ENCODE measurements at places on chromosomes 12 and 14.
A peak's percentile ranks its signal among the peaks of the same experiment; 100 is the strongest.

DNA sequence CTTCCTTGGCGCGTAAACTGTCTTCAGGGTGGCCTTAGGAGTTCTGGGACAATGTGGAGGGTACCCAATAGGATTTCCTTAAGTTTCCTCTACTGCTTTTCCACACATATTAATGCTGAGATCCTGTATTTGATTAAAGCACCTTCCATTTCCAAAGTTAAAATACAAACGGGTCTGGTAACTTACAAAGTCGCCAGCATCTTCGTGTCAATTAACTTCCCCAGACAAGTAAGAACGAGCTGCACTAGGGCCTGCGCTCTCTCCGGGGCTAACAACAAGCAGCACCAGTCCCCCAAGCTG, 130.9 kb downstream of the NDUFA12 start:
- no peak for DNase-seq

GRCh38 chr12:119665164-119665929, 2.6 kb upstream of the PRKAB1 start:
- DNase-seq = no peak

DNA sequence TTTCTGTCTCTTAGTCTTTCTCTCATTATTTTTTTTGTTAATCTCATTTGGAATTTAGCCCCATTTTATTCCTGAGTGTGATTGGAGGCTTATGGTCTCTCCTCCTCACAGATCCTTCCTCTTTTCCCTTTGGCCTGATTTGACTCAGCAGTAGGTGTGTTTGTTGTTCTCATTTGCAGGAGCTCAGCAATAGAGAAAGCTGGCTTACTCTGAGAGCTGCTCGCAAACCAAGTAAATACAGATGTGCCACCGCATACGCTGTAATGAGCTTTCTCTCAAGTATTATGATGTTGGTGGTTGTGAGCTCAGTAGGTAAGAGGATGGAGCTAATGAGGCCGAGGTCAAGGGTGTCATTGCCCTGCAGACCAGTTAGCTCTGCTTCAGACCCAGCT, 206.5 kb downstream of the ETV6 start:
- no peak for DNase-seq

GRCh38 chr12:6352193-6353173, 10.6 kb upstream of the TNFRSF1A start:
- DNase-seq = no peak

DNA sequence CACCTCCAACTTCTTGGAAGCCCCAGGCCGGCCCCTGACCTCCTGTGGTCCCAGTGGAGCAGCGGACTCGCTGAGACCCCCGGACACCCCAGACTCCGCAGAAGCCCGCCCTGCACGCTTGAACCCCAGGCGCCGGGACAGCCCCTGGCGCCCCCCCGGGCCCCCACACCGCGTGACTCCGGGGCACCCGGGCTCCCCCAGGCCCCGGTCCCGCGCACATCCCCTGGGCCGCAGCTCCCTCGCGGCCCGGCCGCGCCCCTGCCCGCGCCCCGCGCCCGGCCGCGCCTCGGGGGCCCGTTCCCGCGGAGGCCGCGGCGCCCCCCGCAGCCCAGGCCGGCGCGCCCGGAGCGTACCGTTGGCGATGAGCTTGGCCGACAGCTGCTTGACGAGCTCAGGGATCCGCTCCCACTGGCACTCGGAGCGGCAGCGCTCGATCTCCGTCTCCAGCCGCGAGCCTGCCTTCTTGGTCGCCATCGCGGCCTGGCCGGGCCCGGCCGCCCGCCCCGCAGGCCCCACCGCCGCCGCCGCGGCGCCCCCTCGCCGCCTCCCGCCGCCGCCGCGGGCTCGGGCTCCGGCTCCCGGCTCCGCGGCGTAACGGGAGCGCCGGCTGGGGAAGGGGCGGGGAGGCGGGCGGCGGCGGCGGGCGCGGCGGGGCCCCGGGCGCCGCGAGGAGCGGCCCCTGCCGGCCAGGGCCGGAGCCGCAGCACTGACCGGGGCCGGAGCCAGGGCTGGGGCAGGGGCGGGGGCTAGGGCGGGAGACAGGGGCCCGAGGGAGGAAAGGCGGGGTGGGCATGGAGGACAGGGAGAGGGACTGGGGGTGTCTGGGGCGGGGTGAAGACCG, at the start of gene TTC7B:
TTC7B (minus strand) TSS at position 609 of the 841 bp plus-strand sequence; CDS start at position 474, 135 bp downstream.
- DNase-seq = peak; percentile 48

- DNase-seq = no peak
Observed at GRCh38 chr14:58732387-58732786, 94.6 kb downstream of the DACT1 start.

DNA sequence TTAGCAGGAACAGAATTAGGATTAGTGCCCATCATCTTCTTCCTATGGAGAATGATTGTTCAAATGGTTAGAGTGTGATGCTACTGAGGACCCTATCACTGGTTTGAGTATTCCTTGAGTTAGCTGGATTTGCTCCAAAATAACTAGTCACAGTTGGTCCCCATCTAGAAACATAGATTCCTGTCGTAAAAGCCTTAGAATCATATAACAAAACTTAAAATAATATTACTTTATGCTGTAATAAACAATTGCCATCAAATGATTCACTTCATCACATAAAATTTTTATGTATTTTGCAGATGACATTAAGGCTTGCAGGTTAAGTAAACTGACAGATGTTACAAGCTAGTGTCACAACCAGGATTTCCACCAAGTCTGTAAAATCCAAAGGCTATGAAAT, 209.8 kb downstream of the CCER1 start:
- DNase-seq = no peak

- DNase-seq = no peak
Observed at GRCh38 chr14:34363733-34364134, 98.3 kb downstream of the SPTSSA start.

DNA sequence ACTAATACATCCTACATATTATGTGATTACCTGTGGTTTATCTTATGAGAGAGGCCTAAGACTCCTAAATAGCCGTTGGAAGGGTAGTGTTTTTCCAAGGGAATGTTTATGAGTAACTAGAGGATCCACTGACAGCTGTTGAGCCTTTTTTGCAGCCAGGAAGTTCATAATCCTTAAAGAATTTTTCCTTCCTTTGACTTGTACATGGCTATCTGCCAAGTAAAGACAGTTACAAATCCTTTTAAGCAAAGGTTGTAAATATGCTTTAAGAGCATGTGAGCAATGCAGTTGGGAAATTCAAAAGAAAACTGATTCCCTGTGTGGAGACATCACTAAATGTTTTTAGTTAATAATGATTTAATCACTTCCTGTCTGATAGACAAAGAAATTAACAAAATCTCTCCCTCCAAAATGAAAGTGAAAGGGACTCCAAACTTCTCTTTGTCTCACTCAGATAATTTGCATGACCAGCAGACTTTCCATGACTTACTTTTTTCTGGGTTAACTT, 333.8 kb downstream of the PDZRN4 start:
- peak; percentile 88 for DNase-seq

DNA sequence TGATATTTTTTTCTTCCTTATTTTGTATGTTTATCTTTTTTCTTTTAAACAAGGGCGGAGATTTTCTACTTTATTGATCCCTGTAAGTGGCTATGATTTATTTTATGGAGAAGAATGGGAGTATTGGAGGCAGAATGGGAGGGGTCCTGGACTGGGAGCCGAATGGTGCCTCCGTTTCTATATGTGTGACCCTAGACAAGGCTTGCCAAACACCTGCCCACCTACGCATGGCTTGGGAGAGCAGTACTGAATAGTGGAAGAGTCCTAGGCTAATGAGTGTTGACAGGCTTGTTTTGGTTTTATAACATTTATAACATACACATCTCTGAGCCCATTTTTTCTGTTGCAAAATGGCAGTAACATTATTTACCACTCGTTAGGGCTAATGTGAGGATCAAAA, 29.0 kb downstream of the STK38L start:
- DNase-seq = no peak

DNA sequence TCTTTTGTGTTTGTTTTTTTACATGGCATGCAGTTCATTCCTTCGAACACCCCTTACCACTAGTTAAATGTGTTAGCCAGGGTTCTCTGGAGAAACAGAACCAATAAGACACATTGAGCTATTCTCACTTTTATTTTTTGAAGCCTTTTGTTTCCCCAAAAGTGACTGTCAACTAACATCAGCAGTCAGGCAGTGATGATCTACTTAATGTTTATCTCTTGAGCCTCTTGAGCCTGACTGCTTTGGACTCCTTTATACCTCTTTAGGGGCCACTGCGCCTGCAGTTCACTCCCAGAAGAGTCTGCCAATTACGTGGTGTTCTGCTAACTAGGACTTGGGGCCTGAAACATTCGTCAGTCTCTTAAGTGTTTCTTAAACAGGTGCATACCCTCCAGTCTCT, 163.7 kb upstream of the FLRT2 start:
- DNase-seq = no peak

GRCh38 chr12:131829356-131829747, 1.2 kb downstream of the MMP17 start:
- peak; percentile 27 for DNase-seq

GRCh38 chr14:63543826-63544406, 739 bp upstream of the PPP2R5E start:
- DNase-seq = peak; percentile 2

- DNase-seq = peak; percentile 50
Observed at GRCh38 chr14:61218767-61219166, 62.4 kb downstream of the TMEM30B start.

- no peak for DNase-seq
Observed at GRCh38 chr12:30357766-30358490, 337.7 kb downstream of the IPO8 start.

GRCh38 chr12:81440001-81440400, 319.1 kb downstream of the PPFIA2 start:
- no peak for DNase-seq

- DNase-seq = peak; percentile 44
Observed at GRCh38 chr14:94689218-94689984, 77.2 kb downstream of the SERPINA3 start.

DNA sequence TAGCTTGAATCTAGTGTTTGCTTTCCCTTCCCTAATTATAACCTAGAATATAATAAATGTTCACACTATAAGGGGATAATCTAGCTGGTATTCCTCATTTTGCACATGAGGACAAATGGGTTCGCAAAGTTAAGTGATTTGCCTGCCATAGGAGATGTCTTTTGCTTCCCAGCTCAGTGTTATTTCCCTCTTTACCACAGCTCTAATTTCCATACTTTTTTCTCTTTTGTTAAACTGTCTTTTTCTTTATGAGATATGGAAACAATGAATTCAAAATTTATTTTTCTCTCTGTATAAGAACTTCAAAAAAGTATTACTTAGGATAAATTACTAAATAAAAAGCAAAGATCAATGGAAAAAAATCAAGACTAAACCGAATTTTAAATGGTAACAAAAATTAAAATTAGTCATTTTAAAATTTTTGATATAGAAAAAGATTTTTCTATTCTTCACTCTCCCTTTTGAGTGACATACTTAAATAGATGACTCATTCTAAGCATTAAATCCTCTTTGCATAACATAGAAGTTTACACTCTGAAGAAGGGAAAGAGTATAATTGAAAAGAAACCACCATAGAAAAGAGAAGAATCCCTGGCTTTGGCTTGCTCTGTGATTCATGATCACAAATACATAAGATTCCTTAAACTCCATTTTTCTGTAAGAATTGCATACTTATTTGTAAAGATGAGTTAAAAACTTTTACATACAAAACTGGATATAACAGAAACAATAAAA, 97.3 kb downstream of the INSM2 start:
- peak; percentile 19 for DNase-seq

DNA sequence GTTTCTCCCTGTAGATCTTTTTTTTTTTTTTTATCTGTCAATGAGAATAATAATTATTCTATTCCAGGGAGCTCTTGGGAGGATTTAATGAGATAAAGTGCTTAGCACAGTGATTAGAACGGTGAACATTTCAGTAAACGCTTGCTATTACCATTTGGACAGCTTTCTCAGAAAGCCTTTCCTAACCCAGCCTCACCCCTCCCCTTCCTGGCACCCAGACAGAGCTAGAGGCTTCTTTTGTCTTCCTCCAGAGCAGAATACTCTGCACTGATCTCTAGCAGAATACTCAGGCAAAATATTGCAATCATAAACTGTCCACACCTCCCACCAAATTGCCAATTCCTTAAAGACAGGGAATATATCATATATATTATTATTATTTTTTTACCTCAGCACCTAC, 66.6 kb downstream of the ERGIC2 start:
- no peak for DNase-seq

DNA sequence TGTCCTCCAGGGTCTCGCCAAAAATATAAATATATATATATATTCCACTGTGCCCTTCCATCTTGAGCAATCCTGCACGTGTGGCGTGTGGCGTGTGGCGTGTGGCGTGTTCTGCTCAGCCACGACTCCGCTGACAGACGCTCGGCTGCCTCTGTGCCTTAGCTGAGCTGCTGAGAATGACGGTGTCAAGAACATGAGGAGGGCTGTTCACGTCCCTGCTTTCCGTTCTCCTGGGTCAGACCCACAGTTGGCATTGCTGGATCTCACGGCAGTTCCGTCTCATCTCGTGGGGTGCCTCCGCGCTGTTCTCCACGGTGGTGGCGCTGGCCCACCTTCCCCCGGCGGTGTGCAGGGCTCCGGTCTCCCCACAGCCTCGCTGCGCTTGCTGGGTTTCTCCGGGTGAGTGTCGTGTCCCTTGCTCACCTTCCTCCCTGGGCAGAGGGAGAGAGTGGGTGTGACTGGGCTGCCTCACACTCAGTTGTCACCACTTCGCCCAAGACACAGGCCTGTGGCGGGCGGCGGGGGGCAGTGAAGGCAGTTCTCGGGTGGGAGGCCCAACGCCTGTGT, 9.4 kb downstream of the GPR132 start:
- DNase-seq = no peak

DNA sequence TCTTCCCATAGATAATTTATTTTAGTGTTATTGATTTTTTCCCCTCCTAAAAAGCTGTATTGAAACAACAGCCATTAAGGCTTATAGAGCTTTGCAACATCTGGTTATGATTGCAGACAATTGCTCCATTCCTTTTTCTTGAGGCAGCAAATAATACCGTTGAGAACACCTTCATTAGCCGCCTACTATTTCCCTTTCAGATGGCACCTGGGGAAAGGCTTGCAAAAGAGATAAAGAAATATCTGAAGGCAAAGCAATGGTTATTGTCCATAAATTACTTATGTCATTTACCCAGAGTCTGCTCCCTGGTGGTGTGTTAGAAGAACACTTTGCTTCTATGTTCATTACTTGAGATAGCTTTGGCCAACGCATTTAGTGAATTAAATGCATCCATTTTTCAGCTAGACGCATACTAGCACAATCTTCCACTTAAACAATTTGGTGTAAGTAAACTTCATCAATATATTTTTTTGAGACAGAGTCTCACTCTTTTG, 377.8 kb downstream of the KCNH5 start:
- no peak for DNase-seq

DNA sequence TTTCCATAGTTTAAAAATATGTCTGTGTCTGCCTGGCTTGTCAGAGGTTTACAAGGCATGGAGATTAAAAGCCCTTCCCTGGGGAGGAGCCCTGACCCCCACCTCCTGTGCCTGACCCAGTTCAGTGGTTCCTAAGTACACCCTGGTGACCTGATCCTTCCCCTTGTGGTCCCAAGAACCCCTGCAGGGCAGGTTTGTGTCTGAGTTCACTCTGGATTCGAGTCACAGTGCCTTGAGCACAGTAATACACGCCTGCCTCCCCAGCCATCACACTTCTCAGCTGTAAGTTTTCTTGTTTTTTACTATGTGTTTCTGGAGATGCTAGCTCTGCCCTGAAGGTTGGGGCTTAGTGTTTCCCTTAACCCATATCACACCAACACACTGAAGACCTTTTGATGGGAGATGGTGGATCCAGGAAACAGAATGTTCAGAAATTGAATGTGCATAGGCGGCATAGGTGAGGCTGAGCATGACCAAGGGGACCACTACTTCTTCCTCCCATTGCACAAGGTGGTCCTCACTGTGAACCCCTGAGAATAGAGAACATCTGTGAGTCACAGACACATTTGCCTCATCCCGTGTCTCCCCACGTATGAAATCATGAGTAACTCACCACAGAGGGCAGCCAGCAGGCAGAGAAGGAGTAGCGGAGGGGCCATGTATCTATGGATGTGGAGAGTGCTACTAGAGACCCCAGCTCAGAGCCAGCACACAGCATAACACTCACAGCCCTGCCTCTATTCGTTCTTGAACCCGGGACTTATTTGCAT, 962.9 kb downstream of the TMEM121 start:
- no peak for DNase-seq
